AG04450 (cell line): ENCODE measurements at places on chromosomes 2 and 18. TPM values are rescaled to one million over a fixed set of nuclear protein-coding genes. Genes with fewer than 3 reads are reported as not detected.

EML6 gene
- 0.12 and 0.30 TPM in 2 replicates for polyA plus RNA-seq

- DNase-seq = no peak
Observed at GRCh38 chr2:172098650-172099471, 3.8 kb downstream of the DLX2 start.

- no peak for DNase-seq
Observed at GRCh38 chr2:240932001-240932723, 26.0 kb downstream of the CROCC2 start.

ZCCHC2 gene
- 4.9 and 5.8 TPM in 2 replicates for polyA plus RNA-seq

DNA sequence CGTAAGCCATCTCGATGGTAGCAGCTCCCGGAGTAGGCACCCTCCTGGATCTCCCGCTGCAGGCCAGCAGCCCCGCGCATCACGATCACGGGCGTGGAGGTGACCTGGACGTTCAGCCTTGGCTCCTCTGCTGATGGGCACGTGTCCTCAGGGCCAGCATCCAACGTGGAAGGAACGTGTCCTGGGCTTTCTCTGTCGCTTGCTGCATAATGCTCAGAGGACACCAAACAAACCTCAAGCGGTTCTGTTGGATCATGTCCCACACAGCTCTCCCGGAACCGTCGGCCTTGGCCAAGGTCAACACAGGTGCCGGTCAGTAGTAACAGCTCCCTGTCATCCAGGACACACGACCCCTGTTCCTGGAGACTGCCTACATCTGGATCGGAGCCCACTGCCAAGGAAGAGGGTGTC is 23.1 kb downstream of the PASK start:
- DNase-seq = no peak
